ENCODE measurements at places on chromosomes 5 and 9. TPM values are rescaled to one million over a fixed set of nuclear protein-coding genes. Genes with fewer than 3 reads are reported as not detected.

Gene EGFLAM
- total RNA-seq, result 13.6 TPM

Gene LHX2
- total RNA-seq, result not detected

Gene SLC2A6
- 6.8 TPM for total RNA-seq

Gene HNRNPA0
- 15.2 TPM for total RNA-seq

GRCh38 chr9:19782005-19782404 is 6.8 kb downstream of the SLC24A2 start:
- H3K36me3 ChIP-seq, result no peaks in the 10 kb centered on the region
- no peak for DNase-seq
- H3K4me3 ChIP-seq, result no peak overlapping the region
- peaks cover 10% of the 10 kb centered on the region for H3K27me3 ChIP-seq

DNA sequence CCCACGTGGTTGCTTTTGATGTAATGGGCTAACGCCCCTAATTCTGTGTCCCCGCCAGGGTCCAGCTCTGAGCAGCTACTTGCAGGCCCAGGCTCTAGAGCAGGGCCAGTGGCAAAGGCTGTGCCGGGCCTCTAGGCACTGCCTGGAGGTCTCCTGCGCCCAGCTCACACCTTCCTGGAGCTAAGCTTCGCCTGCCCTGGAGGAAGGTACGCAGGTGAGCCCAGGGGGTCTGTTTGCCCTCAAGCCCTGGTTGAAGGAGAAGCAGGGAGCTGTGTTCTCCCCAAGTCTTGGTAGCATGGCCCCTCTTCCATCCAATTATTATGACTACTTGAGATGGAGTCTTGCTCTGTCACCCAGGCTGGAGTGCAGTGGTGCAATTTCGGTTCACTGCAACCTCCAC is 5.2 kb upstream of the LMX1B start:
- H3K27me3 ChIP-seq, result peaks cover 30% of the 10 kb centered on the region
- H3K36me3 ChIP-seq, result no peaks in the 10 kb centered on the region
- H3K4me1 ChIP-seq, result peaks cover 30% of the 10 kb centered on the region

Data from esophagus muscularis mucosa (tissue), 4 donors.